ENCODE measurements at places on chromosomes 3 and 15. TPM values are rescaled to one million over a fixed set of nuclear protein-coding genes. Genes with fewer than 3 reads are reported as not detected.

Gene CHRNA5
- 4.1 TPM for total RNA-seq

- DNase-seq, result peak; percentile 44
Measured at GRCh38 chr3:107959550-107960154, 131.2 kb downstream of the CD47 start.

- no peak for DNase-seq
Measured at GRCh38 chr3:69300296-69300695, 85.6 kb downstream of the FRMD4B start.

Gene TNFAIP8L3
- total RNA-seq, result 0.35 TPM

DNA sequence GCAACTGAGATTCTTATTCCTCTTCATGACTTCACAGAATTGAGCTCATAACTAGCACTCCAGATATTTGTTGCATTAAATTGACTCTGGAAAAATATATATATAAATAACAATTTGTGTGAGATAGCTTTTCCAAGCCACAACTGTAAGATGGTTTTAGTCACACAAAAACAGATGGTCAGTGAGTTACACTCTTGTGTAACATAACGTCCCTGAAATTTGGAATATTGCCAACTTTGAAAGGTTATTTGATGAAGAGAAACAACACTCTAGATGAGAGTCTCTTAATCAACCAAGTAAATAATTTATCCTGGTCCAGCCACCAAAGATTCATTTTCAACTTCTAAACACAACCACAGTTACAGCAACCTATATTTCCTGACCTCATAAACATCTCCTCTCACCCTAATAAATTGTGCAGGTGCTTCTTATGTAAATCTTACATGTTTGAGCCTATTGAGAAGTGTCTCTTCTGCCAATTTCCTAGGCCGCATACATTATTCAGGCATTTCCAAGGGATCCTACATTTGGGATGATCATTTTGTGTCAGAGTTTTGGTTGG is 84.9 kb upstream of the ACP3 start:
- peak; percentile 67 for DNase-seq

Gene TAGLN3
- total RNA-seq, result 19.1 TPM

GRCh38 chr15:94412979-94413746 is 181.8 kb downstream of the MCTP2 start:
- peak; percentile 37 for DNase-seq

DNA sequence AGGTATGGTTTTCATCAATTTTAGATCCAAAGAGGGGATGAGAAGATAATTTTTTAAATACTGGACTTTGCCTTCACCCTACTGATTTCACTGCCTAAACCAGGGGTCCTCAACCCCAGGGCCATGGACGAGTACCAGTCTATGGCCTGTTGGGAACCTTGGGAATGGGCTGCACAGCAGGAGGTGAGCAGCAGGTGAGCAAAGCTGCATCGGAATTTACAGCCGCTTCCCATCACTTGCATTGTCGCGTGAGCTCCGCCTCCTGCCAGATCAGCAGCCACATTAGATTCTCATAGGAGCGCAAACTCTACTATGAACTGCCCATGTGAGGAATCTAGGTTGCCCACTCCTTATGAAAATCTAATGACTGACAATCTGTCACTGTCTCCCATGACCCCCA is 76.3 kb upstream of the TTBK2 start:
- no peak for DNase-seq

- no peak for DNase-seq
Measured at GRCh38 chr3:27963519-27963918, 241.4 kb upstream of the EOMES start.

DNA sequence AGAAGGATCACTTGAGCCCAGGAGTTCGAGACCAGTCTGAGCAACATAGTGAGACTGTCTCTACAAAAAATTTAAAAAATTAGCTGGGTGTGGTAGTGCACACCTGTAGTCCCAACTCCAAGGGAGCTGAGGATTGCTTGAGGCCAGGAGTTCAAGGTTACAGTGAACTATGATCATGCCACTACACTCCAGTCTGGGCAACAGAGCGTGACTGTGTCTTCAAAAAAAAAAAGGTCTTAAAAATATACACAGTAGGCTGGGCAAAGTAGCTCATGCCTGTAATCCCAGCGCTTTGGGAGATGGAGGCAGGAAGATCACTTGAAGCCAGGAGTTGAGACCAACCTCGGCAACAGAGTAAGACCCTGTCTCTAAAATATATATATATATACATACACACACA is 11.2 kb upstream of the CAMK1 start:
- DNase-seq, result no peak
